CD4-positive, alpha-beta T cell treated with Interferon gamma for 1 hour (primary cell): ENCODE measurements at places on chromosomes 13 and 19.
A peak's percentile ranks its signal among the peaks of the same experiment; 100 is the strongest.

- DNase-seq = no peak
Observed at GRCh38 chr13:23793711-23794110, 95.5 kb downstream of the MIPEP start.

DNA sequence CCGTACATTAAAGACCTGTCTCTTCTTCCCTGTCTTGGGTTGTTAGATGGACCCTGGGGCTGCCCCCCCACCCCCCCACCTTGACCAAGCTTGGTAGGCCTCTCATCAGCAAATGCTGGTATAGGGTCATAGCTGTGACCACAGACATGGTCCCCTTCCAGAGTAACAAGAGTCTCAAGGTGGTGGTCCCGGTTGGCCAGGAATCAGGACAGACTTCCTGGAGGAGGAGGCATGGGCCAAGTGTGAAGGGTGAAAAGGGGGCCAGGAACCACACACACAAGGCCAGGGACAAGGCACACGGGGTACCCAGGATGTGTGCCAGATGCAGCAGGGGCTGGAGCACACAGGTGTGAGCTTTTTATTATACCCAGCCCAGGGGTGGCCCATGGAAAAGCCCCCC, 1.1 kb upstream of the MRI1 start:
- no peak for DNase-seq

GRCh38 chr13:18978447-18978846, 203.2 kb downstream of the TUBA3C start:
- no peak for DNase-seq

DNA sequence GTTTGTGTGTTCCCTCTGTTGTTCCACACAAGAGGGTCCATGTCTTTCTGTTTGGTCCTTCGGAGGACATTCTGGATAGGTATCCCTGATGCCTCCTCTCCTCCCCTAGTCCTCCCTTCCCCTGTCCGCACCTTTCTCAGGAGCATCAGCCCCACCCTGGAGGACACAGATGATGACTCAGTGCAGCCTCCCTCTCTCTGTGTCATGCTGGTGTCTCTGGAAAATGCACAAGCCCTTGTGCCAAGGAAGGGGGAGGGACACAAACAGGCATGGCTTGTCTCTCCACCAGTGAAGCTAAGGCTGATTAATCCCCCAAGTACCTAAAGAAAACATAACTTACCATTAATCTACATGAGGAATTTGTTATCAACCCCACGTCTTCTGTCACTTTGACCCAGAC, 16.2 kb upstream of the TNFRSF19 start:
- no peak for DNase-seq

DNA sequence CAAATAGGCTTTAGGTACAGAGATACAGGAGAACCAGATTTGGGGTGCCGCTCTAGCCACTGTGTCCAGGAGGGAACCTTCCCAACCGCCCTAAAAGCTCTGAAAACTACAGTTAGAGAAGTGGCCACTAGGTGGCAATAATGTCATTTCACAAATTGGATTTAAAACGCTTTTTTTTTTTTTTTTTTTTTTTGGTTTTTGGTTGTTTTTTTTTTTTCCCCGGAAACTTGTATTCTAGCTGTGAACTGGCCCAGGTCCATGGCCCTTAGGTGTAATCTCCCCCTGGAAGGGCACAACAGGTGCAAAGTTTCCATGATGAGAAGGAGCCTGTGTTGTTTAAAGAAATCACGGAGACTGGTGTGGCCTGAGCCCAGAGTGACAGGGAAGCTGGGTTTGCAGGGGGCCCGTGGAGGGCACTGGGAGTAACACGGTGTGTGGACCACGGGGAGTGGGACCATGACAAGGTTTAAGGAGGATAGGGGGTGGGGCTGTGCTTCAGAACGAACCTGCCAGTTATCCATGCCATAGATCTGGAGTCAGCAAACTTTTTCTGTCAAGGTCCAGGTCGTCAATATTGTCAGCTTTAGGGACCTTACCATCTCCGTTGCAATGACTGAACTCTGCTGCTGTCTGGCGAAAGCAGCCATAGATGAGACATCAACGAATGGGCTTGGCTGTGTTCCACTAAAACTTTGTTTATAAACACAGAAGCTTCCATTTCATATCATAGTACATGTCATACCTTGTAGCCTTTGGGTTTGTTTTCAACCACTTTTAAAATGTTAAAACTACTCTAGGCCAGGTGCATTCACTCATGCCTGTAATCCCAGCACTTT, 10.1 kb downstream of the OR1I1 start:
- peak; percentile 20 for DNase-seq

DNA sequence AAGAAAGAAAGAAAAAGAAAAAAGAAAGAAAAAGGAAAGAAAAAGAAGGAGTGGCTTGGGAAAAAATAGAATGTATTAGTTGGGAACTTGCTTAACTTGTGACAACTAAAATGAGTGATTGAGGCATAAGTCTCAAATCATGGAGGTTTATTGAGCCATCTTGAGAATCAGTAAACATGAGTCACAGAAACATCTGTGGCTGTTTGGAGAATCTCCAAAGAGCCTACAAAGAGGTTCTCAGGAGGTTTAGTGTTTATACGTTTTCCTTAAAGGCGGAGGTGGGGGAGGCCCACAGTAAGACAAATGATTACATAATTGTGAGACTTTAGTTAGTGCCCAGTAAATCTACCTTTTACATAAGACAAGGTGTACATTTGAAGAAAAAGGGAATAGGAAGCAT, 38.6 kb downstream of the WDR87 start:
- no peak for DNase-seq

DNA sequence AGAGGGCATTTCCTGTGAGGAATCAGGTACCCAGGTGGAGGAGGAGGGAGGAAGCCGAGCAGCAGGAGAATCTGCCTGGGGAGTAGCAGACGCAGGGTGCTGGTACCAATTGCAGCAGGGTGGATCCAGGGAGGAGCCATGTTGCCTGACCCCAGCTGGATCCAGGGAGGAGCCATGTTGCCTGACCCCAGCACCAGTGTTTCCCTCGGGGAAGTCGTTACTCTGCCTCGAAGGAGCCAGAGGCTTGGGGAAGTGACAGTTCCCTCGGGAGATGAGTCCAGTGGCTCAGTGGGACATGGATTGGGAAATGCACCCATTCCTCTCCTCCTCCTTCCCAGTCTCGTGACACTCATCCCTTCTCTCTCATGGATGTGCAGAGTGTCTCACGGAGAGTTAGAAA, 31.5 kb downstream of the LAIR2 start:
- no peak for DNase-seq

DNA sequence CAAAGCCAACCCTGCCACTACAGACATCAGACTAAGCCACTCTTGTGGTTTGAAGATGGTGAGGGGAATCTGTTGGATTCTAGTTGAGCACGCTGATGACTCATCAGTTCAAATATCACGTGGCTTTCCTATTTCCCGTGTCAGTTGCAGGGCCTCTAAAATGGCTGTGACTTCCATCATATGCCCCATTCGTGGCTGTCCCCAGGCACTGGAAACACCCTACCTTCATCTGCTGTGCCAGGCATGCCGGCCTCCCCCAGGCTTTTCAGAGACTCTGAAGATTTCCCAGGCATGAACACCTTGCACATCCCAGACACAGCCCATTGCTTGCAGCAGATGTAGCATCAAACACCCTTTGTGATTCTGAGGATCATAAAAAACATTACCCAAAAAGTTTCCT, 659.9 kb downstream of the UQCRFS1 start:
- no peak for DNase-seq

DNA sequence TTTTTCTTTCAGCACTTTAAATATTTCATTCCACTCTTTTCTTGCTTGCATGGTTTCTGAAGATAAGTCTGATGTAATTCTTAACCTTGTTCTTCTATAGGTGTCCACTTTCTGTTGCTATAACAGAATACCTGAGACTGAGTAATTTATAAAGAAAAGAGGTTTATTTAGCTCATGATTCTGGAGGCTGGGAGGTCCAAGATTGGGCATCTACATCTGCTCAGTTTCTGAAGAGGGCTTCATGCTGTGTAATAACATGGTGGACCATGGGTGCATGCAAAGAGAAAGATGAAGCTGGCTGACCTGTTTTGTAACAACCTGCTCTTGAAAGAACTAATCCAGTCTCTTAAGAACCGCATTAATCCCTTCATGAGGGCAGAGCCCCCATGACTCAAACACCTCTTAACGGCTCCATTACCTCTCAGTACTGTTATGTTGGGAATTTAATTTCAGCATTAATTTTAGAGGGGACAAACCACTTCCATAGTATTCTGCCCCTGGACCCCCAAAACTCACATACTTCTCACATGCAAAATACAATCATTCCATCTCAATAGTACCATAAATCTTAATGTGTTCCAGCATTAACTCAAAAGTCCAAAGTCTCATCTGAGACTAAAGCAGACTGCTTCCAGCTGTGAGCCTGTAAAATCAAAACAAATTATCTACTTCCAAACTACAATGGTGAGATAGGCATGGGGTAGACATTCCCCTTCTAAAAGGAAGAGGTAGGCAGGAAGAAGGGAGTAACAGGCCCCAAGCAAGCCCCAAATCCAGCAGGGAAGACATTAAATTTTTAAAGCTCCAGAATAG, 9.6 kb upstream of the FGF9 start:
- DNase-seq = no peak

GRCh38 chr13:102825921-102826706, 19.7 kb upstream of the ERCC5 start:
- no peak for DNase-seq

GRCh38 chr19:40613690-40614621, 12.8 kb downstream of the LTBP4 start:
- peak; percentile 85 for DNase-seq

DNA sequence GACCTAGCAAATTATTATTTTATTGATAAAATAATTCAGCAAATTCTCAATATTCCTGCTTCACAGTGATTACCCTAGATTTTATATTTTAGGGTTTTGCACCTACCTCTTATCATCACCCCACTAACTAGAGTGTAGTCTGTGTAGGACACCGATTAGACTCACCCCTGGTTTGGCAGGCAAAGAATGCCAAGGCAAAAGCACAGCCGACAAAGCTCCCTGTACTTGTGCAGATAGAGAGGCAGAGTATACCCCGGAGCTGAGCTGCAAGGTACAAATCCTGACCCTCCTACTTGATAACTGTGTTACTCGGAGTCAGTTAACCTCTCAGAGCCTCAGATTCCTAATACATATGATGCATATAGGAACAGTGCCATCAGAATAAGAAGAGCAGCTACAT, 225.7 kb downstream of the ENOX1 start:
- DNase-seq = no peak
